ENCODE measurements at places on chromosomes 2 and 18.

- no peak for DNase-seq
Observed at GRCh38 chr2:3585261-3586109, 9.4 kb upstream of the COLEC11 start.

DNA sequence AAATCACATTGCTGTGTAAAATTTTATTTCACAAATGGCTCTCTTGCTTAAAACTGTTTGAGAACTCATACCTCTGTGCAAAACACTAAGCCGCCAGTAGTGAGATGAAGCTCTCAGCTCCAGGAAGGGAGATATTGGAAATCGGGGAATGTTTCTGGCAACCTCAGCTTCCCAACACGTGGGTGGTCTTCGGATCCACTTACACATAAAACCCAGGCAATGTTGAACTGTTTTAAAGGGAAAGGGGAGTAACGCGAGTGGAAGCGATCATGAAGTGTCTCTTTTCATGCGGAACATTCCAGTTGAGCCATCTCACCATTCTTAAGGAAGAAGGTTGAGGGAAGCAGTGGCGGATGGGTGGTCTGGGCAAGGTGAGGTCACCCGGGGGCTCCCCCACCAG lies 136.8 kb downstream of the ASB1 start:
- no peak for DNase-seq

DNA sequence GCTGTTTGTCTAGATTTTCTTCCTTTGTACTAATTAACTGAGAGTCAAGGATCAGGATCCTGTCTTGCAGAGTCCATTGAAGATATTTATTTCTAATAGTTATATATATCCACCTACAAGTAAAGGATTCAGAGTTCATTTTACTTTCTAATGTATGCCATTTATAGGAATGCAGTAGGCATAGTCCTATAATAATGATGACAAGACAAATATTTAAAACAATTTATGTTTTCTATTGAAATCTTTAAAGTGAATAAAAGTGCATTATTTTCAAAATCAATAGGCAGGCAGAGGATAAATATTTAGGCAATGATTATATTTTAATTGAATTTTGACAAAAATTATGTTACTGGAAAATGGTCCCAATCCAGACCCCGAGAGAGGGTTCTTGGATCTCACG lies 1430.8 kb upstream of the NXPH2 start:
- no peak for DNase-seq

GRCh38 chr2:146661473-146662096 lies 1183.2 kb upstream of the ACVR2A start:
- DNase-seq = no peak

- no peak for DNase-seq
Observed at GRCh38 chr18:48390641-48391040, 18.5 kb downstream of the ZBTB7C start.

GRCh38 chr2:24047703-24048033 lies 477 bp upstream of the WDCP start:
- no peak for DNase-seq

GRCh38 chr2:238576674-238577073 lies 149.9 kb downstream of the ASB1 start:
- no peak for DNase-seq

- DNase-seq = no peak
Observed at GRCh38 chr2:114769110-114769509, 326.7 kb downstream of the DPP10 start.

DNA sequence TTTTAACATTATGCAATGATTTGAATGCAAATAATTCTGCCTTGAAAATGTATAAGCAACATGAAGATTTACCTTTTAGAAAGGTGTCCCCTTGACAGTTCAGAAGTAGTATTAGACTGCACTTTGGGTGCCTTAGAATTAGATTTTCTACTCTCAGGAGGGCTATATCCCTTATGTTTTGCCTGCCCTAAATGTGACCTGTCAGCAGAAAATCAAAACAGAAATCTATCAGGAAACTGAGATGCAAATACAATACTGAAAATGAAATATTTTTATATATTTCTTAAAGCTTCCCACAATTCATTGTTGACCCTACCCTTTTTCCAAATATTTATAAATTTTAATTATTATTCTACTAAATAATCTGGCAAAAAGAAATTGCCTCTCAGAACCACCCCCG lies 61.5 kb downstream of the TRIP12 start:
- no peak for DNase-seq

DNA sequence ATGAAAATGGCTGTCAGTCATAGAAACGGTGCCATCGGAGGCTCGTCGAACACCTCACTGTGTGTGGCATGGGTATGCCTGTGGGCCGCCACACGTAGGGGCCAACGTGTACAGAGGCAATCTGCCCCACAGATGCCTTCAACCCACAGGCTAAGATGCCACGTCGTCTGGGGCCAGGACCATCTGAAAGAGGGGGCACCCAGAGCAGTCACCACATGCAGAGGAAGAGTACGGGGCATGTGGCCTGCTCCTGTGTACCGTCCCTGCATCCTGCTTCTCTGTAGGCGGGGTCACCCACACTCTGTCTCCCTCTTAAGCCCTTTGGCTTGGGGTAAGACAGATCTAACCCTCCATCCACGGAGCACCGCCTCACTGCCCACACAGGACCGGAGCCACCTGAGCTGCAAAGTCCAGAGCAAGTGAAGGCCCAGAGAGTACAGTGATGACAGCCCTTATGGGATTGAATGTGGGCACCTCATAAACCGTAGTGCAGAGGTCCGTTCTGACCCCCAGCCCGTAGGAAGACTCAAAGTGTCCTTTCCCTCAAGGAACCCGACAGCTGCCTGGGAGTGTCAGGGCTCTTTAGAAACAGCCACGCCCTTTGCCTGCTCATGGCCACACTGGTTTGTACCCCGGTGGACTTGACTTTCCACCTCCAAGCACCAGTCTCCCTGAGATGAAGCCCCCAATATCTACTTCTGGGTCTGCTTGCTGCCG lies 66.2 kb downstream of the TWIST2 start:
- no peak for DNase-seq

Data from activated CD4-positive, alpha-beta T cell treated with anti-CD3 and anti-CD28 coated beads, Interleukin-2, amount 50 U/mL, for 24 hours (primary cell).